ENCODE measurements at places on chromosomes 4 and X. TPM values are rescaled to one million over a fixed set of nuclear protein-coding genes. Genes with fewer than 3 reads are reported as not detected.
A peak's percentile ranks its signal among the peaks of the same experiment; 100 is the strongest.

GRCh38 chr4:168150420-168151050 is 58.2 kb downstream of the ANXA10 start:
- H3K27ac ChIP-seq: no peak overlapping the region
- no peaks in the 10 kb centered on the region for H3K4me1 ChIP-seq
- DNase-seq: no peak
- no peaks in the 10 kb centered on the region for H3K36me3 ChIP-seq
- no peaks in the 10 kb centered on the region for H3K27me3 ChIP-seq

TCEAL7 gene
- total RNA-seq: not detected

DNA sequence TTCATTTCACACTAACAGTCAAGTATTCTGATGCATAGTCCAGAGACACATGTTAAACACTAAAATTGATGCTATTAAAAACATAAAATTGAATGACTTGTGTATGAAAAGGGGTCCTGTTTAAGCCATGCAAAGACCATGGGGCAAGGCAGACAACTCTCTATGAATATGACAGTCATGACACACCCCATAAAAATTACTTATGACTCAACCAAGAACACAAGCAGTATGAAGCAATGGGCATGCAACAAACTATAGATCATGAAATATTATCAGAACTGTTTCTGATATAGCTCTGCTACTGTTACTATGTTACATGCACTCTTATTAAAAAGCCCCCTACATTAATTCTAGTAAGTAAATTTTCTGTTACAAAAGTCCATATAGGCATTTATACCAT is 57.5 kb upstream of the ZCCHC13 start:
- no peaks in the 10 kb centered on the region for H3K27me3 ChIP-seq
- peak; percentile 30 for DNase-seq
- H3K27ac ChIP-seq: peak overlapping the region; percentile 66
- H3K4me3 ChIP-seq: no peak overlapping the region

SPOCK3 gene
- total RNA-seq: 1.4 TPM

QRFPR gene
- not detected for total RNA-seq

NAP1L5 gene
- 0.67 TPM for total RNA-seq

DNA sequence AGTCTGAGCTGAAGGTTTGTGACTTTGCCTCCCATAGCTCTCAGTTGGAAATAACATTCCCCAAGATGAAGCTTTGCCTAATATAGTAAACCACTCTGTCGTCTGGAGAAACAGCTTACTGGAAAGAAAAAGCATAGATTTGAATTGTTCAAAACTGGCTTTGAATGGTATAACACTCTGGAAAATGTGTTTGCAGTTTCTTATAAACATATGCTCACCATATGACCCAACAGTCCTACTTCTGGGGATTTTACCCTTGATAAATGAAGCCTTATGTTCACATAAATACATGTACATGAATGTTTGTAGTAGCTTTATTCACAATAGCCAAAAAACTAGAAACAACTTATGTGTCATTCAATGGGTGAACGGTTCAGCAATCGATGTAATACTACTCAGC is 10.2 kb downstream of the VEGFD start:
- DNase-seq: no peak
- no peak overlapping the region for H3K27ac ChIP-seq
- H3K27me3 ChIP-seq: no peaks in the 10 kb centered on the region
- no peaks in the 10 kb centered on the region for H3K4me1 ChIP-seq
- no peak overlapping the region for H3K4me3 ChIP-seq
- no peaks in the 10 kb centered on the region for H3K36me3 ChIP-seq

GRCh38 chr4:40369437-40370274 is 34.5 kb downstream of the CHRNA9 start:
- no peaks in the 10 kb centered on the region for H3K36me3 ChIP-seq
- H3K27me3 ChIP-seq: no peaks in the 10 kb centered on the region
- no peak overlapping the region for H3K4me3 ChIP-seq
- no peaks in the 10 kb centered on the region for H3K4me1 ChIP-seq
- H3K27ac ChIP-seq: no peak overlapping the region

GRCh38 chrX:19593690-19594089 is 78.4 kb upstream of the MAP3K15 start:
- H3K27ac ChIP-seq: no peak overlapping the region
- no peaks in the 10 kb centered on the region for H3K27me3 ChIP-seq
- no peak for DNase-seq
- no peaks in the 10 kb centered on the region for H3K36me3 ChIP-seq
- H3K4me1 ChIP-seq: no peaks in the 10 kb centered on the region

- no peak overlapping the region for H3K4me3 ChIP-seq
- no peaks in the 10 kb centered on the region for H3K36me3 ChIP-seq
These were observed 84.2 kb downstream of the GPR143 start for GRCh38 chrX:9681422-9681821.

GRCh38 chr4:175435381-175435783 is 376.7 kb downstream of the GPM6A start:
- H3K27me3 ChIP-seq: no peaks in the 10 kb centered on the region
- H3K4me1 ChIP-seq: no peaks in the 10 kb centered on the region
- no peak for DNase-seq
- H3K36me3 ChIP-seq: no peaks in the 10 kb centered on the region
- no peak overlapping the region for H3K4me3 ChIP-seq

DNA sequence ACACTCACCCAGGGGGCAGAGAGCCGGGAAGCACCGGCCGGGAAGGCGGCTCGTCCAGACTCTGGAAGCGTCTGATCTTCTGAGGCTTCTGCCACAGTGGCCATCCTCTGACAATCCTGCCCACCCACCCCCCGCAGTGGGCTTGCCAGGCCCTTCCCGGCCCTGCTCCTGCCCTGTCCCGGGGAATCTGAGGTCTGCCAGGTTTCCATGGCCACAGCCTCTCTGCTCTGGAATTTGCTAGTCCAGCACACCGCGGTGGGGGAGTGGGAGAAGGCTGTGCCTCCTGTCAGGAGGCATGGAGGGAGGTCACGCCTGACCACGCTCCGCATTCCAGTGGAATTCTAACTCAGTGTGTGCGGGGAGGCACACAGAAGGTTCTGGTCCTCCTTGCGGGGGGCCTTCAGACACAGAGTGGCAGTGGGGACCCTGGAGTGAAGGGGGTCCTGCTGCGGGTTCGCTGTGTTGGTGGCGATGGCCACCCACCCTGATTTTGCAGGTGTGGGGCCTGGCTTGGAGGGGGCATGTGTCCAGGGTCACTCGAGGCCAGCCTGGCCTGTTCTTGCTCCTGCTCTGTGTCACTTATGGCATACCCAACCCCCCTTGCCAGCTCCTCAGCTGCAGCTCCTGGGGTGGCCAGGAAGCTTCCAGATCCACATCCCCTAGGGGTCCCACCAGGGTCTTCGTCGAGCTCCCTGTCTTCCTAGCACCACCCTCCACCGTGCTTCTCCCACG is 55.6 kb upstream of the ADRA2C start:
- no peaks in the 10 kb centered on the region for H3K27me3 ChIP-seq
- H3K4me1 ChIP-seq: no peaks in the 10 kb centered on the region
- DNase-seq: no peak
- no peak overlapping the region for H3K4me3 ChIP-seq
- H3K27ac ChIP-seq: no peak overlapping the region
- no peaks in the 10 kb centered on the region for H3K36me3 ChIP-seq

GRCh38 chr4:8515316-8516060 is 64.7 kb upstream of the GPR78 start:
- H3K27ac ChIP-seq: no peak overlapping the region
- DNase-seq: no peak
- no peak overlapping the region for H3K4me3 ChIP-seq
- no peaks in the 10 kb centered on the region for H3K27me3 ChIP-seq
- no peaks in the 10 kb centered on the region for H3K4me1 ChIP-seq
- no peaks in the 10 kb centered on the region for H3K36me3 ChIP-seq

OPRPN gene
- not detected for total RNA-seq

DNA sequence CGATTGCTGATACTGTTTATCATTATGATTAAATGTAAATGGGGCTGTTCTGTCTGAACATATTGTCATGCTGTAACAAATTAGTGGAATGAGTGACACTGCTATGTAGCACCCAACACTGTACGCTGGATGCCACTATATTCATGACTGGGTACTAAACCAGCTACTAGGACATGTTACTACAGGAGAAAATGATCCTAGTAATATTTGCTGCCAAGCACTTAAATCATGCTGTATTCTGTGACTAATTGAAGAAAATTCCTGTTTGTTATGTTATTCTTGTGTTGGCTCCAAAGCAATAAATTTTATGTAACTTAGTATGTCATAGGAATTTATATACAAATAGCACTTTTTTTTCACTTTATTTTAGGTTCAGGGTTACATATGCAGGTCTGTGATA is 804.2 kb downstream of the CENPC start:
- no peaks in the 10 kb centered on the region for H3K27me3 ChIP-seq
- no peak for DNase-seq
- H3K27ac ChIP-seq: no peak overlapping the region
- no peak overlapping the region for H3K4me3 ChIP-seq
- no peaks in the 10 kb centered on the region for H3K4me1 ChIP-seq

DNA sequence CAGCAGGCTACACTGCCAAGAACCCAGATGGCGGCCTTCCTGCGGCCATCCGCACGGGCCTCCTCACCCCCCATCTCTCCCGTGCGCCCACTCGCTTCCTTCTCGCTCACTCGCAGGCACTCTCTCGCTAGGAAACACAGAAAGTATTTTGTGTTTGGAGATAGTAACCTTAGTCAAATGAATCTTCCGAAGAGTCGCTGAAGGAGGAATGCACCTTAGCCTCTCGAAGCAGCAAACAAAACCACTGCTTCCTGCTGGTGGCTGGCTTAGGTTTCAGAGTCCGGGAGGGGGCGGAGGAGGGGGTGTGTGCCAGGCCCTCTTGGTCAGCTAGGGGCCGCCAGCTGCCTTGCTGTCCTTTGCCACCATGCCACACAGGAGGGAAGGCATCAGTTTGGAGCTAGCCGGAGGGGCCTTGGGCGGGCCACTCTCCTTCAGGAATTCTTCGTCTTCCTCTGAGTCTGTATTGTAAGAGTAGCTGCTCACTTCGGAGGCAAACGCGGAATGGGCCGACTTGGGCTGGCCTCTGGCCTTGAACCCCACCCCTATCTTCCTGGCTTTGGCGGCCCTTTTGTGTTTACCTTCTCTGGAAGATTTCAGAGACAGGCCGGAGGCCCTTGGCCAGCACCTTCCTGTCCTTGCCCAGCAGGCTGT is 73.2 kb upstream of the UCP1 start:
- H3K27me3 ChIP-seq: no peaks in the 10 kb centered on the region
- DNase-seq: no peak
- H3K4me3 ChIP-seq: no peak overlapping the region
- no peak overlapping the region for H3K27ac ChIP-seq

GRCh38 chr4:77706717-77707116 is 101.1 kb downstream of the CXCL13 start:
- no peak overlapping the region for H3K27ac ChIP-seq
- H3K27me3 ChIP-seq: no peaks in the 10 kb centered on the region
- H3K4me3 ChIP-seq: no peak overlapping the region
- H3K36me3 ChIP-seq: no peaks in the 10 kb centered on the region
- no peaks in the 10 kb centered on the region for H3K4me1 ChIP-seq

GRCh38 chrX:49932791-49933190 is 10.4 kb downstream of the CLCN5 start:
- no peaks in the 10 kb centered on the region for H3K4me1 ChIP-seq
- no peaks in the 10 kb centered on the region for H3K27me3 ChIP-seq
- H3K36me3 ChIP-seq: no peaks in the 10 kb centered on the region

GRCh38 chrX:46152756-46153155 is 392.5 kb downstream of the ZNF674 start:
- no peak overlapping the region for H3K4me3 ChIP-seq
- no peak for DNase-seq
- no peaks in the 10 kb centered on the region for H3K27me3 ChIP-seq
- H3K27ac ChIP-seq: no peak overlapping the region

DNA sequence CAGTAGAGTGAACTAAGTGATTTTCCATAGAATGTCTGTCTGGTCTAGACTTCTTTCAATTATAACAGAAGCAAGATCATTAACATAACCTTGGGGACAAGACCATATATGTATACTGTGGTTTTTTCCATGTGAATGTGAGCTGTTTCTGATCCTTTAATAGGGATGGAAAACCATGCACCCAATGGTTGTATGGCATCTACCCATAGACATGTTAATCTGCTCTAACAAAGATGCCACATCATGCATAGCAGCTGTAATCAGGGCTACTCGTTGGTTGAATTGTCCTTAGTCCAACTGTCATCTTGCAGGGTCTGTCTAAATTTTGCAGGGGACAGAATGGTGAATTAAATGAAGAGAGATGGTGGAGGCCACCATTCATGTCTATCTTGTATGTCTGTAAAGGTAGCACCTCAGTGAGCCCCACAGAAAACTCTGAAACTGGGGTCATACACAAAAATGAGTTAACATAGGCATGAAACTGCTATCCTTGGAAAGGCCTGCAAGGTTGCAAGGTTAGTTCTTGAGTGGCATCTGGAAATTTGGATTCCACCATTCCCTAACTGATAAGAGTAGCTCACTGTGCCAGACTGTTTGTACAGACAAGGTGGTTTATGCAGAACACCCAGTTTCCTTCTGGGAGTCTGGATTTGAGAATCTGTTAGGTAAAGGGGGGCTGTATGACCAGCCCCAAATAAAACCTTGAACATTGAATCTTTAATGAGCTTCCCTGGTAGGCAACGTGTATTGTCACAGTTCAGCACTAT is 16.5 kb downstream of the THAP6 start:
- no peaks in the 10 kb centered on the region for H3K4me1 ChIP-seq
- no peak for DNase-seq
- no peak overlapping the region for H3K4me3 ChIP-seq
- peaks cover 12% of the 10 kb centered on the region for H3K36me3 ChIP-seq
- no peak overlapping the region for H3K27ac ChIP-seq

VEGFC gene
- total RNA-seq: 15.7 TPM

DNA sequence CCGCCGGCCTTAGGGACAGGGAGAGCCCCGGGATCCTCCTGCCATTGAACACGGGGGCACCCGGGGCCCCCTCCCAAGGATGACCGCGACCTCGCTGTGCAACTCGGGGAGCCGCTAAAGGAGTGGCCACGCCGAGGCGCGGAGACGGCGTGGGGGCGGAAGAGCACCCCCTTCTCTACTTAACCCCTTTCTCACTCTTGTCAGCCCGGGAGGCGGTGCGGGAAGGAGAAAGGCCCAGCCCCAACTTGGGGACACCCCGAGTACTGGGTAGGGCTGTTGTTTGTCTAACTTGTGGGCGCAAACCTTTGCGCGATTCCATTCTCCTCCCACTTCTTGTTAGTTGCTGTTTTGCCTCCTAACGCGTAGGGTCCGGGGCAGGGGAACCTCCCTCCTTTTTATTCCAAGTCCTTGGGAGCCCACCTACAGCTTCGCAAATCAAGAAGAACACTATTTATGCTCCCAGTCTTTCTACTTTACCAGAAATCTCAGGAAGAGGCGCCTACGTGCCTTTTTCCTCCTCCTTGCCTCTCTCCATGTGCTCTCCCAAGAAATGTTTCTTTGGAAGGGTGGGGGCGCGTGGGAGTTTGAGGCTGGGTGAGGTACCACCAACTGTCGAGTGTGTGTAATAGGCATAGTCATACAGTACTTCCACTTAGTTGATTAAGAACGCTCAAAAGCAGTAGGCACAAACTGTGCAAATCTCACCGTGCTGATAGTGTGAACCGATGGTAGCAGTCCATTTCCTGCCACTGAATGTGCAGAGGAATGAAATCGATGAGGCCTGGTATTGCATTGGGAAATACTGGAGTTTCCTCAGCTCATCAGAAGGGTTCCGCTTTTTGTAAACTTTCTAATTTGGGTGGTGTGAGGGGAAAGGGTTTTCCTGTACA is 813 bp downstream of the DIAPH2 start:
- no peaks in the 10 kb centered on the region for H3K4me1 ChIP-seq
- H3K36me3 ChIP-seq: no peaks in the 10 kb centered on the region
- no peak for DNase-seq
- no peaks in the 10 kb centered on the region for H3K27me3 ChIP-seq
- peak overlapping the region; percentile 76 for H3K4me3 ChIP-seq
- H3K27ac ChIP-seq: peak overlapping the region; percentile 86
